ENCODE measurements at places on chromosomes 5 and 9. TPM values are rescaled to one million over a fixed set of nuclear protein-coding genes. Genes with fewer than 3 reads are reported as not detected.

The ARHGEF37 gene
- total RNA-seq: 0.72 TPM

The PAIP1 gene
- 103 TPM for total RNA-seq

The GABRB2 gene
- total RNA-seq: not detected

The SMIM32 gene
- not detected for total RNA-seq

The PCDHGA8 gene
- total RNA-seq: 0.06 TPM

The CFAP77 gene
- 0.24 TPM for total RNA-seq

The FGFR4 gene
- 25.0 TPM for total RNA-seq

The THBS4 gene
- not detected for total RNA-seq
